Right cardiac atrium (tissue), 5 donors: ENCODE measurements at places on chromosomes 7 and 10. TPM values are rescaled to one million over a fixed set of nuclear protein-coding genes. Genes with fewer than 3 reads are reported as not detected.

OR2A42 gene
- total RNA-seq: not detected

GRCh38 chr7:120829487-120829886 lies 28.5 kb downstream of the TSPAN12 start:
- DNase-seq: no peak

DNA sequence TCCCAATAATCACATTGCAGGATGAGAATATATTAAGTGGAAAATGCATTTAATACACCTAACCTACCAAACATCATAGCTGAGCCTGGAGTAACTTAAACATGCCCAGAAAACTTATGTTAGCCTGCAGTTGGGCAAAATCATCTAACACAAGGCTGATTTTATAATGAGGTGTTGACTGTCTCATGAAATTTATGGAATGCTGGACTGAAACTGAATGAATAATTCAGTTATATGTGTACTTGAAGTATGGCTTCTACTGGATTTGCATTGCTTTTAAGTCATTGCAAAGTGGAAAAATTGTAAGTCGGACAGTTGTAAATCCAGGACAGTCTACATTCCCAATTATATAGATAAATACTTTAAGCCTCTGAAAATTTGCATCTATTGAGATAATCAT lies 5.4 kb downstream of the SFTPA1 start:
- DNase-seq: no peak

TFR2 gene
- total RNA-seq: 0.25 TPM

DNA sequence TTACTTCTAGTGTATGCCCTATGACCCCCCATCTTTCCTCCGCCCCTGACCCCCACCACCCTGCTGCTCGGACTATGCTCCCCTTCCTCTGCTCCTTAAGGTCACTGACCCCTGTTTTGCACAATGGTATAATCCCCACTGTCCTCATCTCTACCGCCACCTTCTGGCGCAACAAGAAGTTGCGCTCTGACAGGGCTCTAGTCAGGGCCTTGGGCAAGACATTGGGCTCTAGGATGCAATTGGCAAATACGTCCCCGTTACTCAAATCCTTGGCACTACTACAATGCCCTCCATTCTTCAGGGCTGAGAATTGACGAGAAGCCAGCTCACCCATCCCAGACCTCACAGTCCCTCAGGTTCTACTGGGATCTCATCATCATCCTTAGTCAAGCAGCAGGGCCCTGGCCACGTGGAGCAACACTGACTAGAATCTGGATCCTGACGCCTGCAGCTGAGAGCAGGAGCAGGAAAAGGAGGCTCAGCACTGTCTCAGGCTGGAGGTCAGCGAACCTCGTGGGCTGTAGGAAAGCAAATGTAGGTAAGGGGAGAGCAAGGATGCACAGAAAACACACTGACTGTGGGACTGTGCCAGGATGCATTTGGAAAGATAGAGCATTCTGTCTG lies 10.6 kb downstream of the LRIT2 start:
- no peak for DNase-seq

- DNase-seq: no peak
Observed at GRCh38 chr7:57772126-57772924, 322.3 kb downstream of the ZNF716 start.

DNA sequence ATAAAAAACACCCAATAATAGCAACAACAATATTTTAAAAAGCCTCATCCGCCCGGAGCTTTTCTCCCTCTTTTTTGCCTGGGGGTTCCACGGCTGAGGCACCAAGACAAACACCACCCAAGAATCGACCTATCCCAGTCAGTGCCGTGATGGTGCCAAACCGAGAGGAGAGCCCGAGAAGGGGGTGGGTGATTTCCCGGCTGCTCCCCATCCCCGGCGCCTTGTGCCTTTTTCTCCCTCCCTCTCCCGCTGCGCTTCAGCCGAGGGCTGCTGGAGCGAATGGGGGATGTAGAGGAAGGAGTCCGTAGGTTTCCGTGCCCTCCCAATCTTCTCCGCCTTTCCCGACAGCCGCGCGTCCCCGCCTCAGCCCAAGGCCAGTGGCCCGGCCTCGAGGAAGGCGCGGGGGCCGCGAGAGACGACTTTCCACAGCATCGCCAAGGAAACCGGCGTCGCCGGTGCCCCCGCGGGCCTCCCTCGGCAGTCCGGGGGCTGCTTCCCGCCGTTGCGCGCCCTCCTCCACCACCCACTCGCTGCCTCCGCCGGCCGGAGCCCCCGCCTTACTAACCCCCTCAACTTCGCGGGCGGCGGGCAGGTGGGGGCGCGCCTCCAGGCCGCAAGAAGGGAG lies 1.3 kb downstream of the EGR2 start:
- DNase-seq: peak; percentile 60

SFRP4 gene
- total RNA-seq: 3.8 TPM

GRCh38 chr10:66719483-66719882 lies 206.4 kb upstream of the LRRTM3 start:
- no peak for DNase-seq

GRCh38 chr7:86643561-86644281 lies at the start of gene GRM3:
TSS of gene GRM3 (plus strand) at chr7:86643909. CDS start at chr7:86765146, 121,237 bp downstream.
- peak; percentile 69 for DNase-seq

AGR2 gene
- total RNA-seq: not detected

MYOZ1 gene
- total RNA-seq: 73.9 TPM

- no peak for DNase-seq
Observed at GRCh38 chr10:121624836-121625486, 26.7 kb upstream of the FGFR2 start.

DNA sequence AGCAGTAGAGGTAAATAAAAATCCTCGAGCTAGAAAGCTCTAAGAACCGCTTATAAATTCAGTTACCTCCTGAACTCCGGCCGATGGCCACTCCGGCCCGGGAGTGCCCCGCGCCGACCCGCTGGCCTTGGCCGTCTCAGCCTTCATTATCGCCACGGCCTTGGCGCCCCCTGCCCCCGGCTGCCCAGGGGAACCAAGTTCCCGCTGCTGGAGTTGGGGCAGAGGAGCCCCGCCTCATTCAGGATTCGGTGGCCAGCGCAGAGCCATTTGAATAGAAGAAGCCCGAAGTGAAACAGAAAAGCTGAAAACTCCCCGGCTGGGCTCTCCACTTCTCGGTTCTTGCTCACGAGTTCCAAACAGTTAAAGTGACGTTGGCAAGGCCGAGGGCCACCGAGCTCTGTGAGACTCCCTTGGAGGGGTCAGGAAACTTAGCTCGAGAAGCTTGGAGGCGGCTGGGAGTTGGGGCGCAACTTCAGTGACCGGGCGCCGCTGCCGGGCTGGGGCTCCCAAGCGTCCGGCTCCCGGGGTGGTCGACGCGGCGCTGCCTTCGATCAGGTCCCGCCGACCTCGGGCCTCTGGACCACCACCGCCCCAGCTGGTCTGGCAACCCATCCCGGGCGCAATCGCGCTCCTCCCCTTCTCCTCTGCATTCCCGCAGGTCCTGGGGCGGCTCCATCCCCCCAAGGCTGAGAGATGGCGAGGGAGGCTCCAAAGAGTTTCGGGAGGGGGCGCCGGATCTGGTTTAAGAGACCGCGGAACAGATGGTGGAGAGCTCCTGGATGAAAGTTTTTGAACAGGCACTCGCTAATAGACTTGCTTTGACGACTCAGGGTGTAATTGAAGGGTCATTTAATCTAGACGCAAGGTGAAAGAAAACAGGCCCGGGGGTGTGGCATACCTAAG lies 5.8 kb upstream of the FEZF1 start:
- DNase-seq: no peak
